ENCODE measurements at places on chromosomes 7 and 10.

DNA sequence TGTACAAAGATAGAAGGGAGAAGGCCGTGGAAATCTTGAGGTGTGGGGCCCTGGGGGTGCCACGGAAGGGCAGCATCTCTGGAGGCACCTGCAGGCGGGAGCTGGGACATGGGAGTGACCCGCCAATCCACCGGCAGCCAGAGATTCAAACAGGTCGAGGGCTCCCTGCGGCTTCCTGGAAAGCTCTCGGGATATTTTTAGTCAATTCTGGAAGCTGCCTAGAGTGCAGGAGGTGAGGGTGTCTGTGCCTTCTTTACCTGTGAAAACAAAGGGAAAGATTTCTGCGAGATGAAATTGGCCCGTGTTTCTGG lies 16.6 kb downstream of the MNX1 start:
- DNase-seq: no peak

GRCh38 chr7:108324053-108325038 lies 131.9 kb downstream of the NRCAM start:
- no peak for DNase-seq

DNA sequence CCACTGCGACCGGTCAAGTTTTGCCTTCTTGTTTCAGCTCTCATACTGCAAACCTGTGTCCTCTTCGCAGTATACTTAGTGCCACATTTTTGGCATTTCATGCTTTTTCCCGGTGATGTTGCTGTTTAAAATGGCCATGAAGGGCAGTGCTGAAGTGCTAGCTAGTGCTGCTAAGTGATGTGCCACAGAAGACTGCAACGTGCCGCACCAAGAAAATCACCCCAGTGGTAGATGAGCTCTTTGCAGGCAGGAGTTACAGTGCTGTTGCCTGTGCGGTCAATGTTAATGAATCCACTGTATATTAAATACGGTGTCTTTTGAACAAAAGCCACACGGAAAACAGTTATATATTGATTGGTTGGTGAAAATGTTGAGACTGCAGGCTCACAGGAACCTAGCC lies 120.3 kb downstream of the ANLN start:
- DNase-seq: no peak

- no peak for DNase-seq
Observed at GRCh38 chr10:53664282-53665019, 891.9 kb upstream of the MBL2 start.

GRCh38 chr7:129122751-129123509 lies 21.6 kb upstream of the TSPAN33 start:
- no peak for DNase-seq

GRCh38 chr10:92972066-92972870 lies 88.3 kb upstream of the CYP26C1 start:
- peak; percentile 81 for DNase-seq

DNA sequence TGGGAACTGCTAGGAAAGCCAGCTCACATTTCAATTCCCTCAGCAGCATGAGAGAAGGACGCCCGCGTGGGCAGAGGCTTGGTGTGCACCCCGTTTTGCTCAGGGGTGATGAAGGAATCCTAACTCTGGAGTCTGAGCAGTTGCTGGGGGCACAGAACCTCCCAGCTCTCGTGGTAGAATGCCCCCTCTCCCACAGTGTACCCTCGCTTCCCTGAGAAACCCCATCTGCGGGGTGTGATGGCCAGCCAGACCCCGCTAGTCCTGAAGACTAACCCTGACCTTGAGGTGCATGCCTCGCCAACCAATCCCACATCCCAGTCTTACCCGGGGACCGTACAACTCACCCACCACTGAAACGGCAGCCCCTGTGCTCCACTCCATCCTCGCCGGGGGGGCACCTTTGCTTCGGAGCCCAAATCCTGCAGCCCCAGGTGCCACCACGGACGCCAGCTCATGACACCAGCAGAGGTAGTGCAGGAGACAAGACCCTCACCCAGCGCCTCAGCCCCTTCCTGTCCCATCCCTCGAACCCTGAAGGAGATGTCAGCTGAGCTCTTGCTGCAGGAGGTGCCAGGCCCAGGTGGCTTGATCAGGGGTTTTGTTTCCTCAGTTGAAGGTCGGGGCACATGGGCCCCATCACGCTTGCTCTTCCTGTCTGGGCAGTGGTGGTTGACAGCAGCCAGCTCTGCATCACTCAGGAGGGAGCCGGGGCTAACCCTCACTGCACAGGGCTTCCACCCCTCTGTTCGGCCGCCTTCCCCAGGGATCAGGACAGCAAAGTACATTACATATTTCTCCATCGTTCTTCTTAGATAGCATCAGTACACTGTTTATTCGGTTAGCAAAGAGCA lies 236.5 kb downstream of the MGMT start:
- DNase-seq: no peak

DNA sequence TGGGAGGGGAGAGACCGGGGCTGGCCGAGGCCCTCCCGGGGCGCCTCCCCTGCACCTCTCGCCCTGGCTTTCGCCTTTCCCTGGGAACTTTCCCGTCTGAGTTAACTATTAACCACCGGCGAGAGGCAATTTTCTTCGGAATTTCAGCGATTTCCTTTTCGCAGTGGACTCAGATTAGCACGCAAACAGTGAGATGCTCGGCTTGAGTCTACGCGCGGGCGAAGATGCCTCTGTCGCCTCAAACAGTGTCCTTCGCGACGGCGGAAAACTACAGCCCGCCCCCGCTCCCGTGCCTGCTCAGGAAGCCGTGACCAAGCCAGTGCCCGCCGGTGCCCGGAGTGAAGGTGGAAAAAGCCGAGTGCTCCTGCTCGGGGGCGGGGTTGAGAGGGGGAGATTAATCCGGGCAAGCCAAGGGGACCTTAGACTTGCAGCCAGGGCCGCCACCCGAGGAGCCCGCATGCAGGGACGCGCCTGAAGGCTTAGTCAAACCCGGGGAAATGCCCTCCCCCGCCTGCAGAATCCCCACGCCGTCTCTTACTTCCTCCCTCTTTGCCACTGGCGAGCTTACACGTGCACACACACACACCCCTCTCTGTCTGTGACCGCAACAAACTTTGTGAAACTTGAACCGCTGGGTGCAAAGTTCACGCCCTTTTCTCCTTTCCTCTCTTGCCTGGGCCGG lies 14.5 kb upstream of the PAX2 start:
- DNase-seq: no peak

DNA sequence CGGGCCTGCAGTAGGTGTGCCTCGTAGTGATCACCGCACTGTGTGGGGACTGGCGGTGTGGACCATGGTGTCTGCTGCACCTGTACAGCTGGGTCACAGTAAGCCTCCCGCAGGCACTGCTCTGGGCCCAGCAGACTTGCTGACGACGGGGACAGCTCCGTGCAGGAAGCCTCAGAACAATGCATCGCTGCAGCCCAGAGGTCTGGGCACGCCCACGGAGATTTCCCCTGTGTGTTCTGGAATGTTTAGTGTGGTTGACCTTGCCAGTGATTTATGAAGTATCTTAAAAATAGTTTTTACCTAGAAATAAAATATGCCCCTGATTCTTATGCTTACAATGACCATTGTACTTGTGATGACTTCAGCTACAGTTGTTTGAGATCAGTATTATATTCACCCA lies 59.1 kb upstream of the ZNF32 start:
- no peak for DNase-seq

DNA sequence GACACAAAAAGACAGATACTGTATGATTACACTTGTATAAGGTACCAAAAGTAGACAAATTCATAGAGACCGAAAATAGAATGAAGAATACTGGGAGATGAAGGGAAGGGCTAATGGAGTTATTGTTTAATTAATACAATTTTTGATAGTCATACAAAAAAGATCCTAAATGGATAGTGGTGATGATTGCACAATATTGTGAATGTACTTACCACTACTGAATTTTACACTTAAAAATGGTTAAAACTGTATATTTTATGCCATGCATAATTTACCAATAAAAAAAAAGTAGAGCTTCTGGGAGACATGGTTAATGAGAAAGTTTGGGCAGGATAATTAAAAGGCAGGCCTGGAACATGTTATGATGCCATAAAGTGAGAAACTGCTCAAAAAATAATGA lies 119.0 kb downstream of the ZPBP start:
- no peak for DNase-seq

DNA sequence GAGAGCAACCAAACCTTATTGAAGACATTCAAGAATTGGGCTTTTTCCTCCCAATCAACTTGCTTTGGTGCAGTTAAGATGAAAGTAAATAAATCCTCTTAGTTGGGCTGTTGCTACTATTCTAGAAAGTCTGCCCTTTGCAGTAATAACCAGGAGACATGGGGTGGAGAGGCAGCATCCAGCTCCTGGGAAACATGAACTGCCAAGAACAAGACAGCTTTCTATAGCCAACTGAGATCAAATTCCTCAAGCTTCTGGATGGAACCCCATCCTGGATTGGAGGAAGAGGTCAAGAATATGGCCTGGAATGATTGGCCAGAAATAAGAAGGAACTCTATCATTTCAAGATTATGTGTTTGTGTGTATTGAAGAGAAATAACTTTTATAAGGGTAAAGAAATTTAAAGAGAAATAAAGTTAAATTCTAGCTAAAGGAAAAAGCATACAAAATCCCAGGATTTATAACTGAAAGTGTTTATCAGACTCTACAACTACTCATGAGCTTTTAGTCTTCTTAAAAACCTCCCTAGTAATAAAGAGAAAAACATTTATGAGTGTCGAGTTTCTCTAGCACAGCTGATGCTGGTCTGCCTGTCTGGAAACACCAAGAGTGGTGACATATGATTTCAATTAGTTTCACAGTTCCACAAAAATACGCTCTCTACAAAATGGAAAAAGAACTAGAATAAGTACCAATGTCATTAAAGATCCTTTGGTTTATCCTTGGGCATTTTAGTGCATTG lies 70.1 kb upstream of the COL1A2 start:
- DNase-seq: no peak

DNA sequence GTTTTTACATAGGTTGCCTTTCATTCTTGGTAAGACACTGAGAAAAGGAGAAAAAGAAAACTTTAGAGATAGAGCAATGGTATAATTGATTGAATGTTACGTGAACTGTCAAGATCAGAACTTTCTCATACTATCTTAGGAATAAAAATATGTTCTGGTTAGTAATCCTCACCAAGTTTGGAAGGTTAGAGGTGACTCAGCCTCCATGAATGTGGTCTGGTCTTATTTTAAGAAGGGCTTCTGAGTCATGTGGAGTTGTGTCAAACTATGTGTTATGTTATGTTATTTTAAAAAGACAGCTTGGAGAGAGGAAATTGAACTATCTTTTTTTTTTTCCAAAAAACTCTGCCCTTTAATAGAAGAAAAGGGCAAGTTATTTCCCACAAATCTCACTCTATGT lies 458.6 kb upstream of the KLF6 start:
- peak; percentile 49 for DNase-seq

DNA sequence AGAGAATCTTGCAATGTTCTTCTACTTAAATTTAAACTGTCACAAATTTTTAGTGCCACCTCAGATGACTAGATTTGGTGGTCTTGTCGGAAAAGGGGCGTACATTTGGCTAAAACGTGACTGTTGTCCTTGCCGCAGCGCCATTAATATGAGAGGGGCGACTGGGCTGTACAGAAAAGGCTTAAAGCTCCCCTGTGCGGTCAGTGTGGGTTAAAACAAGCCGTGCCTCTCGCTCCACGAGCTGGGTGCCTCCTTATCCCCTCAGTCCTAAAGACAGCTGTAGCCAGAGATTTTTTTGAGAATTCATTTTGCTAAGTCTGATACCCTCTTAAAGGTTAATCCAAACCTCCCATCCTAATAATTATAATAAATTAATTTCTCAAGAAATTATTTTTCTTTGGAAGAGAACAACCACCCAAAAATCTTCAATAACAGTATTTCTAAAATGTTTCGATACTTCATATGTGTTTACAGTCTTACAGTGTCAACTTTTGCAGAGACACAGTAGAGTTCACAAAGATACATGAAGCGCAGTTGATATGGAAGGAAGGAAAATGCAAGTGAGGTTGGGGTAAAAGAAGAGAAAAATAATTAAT lies 68.6 kb downstream of the C7orf25 start:
- DNase-seq: peak; percentile 64

DNA sequence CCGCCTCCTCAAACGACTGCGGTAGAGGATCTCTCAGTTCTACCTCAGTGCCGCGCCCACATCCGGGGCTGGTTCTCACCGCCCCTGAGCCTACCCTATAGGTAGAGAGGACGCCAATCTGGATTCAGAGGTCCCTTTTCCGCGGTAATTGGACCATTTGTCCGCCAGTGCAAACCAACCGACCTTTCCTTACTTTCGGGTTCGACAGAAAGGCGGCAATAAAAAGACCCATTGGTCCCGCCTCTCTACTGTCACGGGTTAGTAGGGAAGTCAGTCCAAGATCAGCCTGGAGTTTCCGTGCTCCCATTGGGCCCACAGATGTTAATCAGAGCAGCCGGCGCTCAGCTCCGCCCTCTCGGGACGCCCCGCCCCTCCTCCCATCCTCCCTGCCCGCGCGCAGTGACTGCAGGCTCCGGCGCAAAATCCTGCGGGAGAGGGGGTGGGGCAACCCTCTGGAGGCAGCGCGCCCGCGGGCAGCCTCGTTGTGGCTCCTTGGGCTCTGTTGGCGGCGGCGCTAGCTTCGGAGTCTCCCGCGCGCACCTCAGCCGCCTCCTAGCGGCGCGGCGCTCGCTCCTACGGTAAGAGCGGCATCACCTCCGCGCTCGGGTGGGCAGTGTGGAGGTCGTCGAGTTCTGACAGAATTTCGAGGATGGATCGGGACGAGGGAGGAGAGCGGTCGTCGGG lies at the start of the genes PHTF2 and TMEM60:
Gene PHTF2 (plus strand): TSS at position 380 of the 684 bp plus-strand sequence.
Gene TMEM60 (minus strand): TSS at position 41 of the 684 bp plus-strand sequence. CDS start 4,061 bp downstream, outside the sequence.
- peak; percentile 96 for DNase-seq
